ENCODE measurements at places on chromosomes 6 and 20. TPM values are rescaled to one million over a fixed set of nuclear protein-coding genes. Genes with fewer than 3 reads are reported as not detected.

MOXD1 gene
- total RNA-seq = not detected

CLIC5 gene
- 6.4 TPM for total RNA-seq

CRIP3 gene
- 0.62 TPM for total RNA-seq

SLC52A3 gene
- total RNA-seq = not detected

- no peaks in the 10 kb centered on the region for H3K36me3 ChIP-seq
- no peak for DNase-seq
- no peak overlapping the region for H3K4me3 ChIP-seq
- H3K27ac ChIP-seq = no peak overlapping the region
- no peaks in the 10 kb centered on the region for H3K4me1 ChIP-seq
These were observed 21.5 kb upstream of the HS3ST5 start for GRCh38 chr6:114364301-114364700.

GRCh38 chr6:158039571-158040050 lies 57.9 kb downstream of the SYNJ2 start:
- peak; percentile 31 for DNase-seq
- H3K4me1 ChIP-seq = peaks cover 23% of the 10 kb centered on the region
- no peak overlapping the region for H3K4me3 ChIP-seq
- peak overlapping the region; percentile 30 for H3K27ac ChIP-seq

DNA sequence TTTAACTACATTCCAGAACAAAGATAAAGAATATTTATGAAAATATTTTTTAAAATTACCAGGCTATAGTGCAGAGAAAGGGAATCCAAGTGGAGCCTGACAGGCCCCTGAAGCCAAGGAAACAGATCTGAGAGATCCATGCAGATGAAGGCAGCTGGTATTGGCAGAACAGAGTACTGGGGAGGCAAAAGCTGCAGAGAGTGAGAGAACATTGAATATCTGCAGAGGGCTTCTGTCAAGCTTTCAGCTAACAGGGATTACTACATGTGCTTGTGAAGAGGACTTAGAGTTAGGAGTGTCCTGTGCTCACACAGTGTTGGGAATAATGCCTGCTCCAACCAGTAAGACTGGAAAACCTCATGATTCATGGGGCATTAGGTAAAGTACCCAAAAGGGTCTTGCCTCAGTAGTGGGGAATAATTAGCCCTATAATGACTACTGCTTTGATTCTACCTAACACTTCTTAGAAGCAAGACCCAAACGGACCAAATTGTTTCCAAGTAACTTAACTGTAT lies 657.2 kb downstream of the DHX35 start:
- DNase-seq = no peak
- no peak overlapping the region for H3K27ac ChIP-seq
- no peaks in the 10 kb centered on the region for H3K4me1 ChIP-seq
- no peaks in the 10 kb centered on the region for H3K36me3 ChIP-seq
- H3K4me3 ChIP-seq = no peak overlapping the region
- H3K27me3 ChIP-seq = no peaks in the 10 kb centered on the region

DNA sequence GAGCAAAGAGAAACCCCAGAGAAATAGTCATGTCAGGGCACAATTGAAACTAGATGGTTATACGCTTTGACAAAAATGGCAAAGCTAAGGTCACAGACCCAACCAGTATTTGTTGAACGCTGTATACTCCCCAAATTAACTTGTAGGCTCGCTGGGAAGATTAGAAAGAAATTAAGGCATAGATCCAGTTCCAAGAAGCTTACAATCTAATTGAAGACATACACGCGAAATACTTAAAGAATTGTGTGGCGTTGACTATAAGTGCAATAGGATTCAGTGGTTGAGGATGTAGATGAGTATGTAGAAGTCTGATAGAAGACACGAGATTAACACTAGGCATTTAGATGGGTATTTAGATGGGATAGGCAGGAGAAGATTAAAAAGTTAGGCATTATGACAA lies 525 bp downstream of the FAM229B start:
- no peak for DNase-seq
- H3K4me1 ChIP-seq = peaks cover 3% of the 10 kb centered on the region

DNA sequence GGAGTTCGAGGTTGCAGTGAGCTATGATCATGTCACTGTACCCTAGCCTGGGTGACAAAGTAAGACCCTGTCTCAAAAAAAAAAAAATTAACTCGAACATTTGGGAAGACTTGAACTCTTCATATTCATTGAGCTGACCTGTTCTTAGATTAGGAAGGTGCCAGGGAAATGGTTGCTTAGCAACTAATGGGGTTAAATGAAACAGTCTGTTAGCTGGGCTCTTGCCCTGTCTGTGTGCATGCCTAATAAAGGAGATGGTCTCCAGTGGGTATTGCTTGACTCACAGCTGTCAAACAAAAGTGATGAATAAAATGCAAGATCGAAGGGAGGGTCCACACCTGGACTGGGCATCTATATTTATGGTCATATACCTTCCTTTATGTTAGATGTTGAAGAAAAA lies 101.8 kb downstream of the KLHL32 start:
- no peaks in the 10 kb centered on the region for H3K4me1 ChIP-seq
- no peak overlapping the region for H3K27ac ChIP-seq
- no peak for DNase-seq
- H3K36me3 ChIP-seq = no peaks in the 10 kb centered on the region
- H3K27me3 ChIP-seq = no peaks in the 10 kb centered on the region

DNA sequence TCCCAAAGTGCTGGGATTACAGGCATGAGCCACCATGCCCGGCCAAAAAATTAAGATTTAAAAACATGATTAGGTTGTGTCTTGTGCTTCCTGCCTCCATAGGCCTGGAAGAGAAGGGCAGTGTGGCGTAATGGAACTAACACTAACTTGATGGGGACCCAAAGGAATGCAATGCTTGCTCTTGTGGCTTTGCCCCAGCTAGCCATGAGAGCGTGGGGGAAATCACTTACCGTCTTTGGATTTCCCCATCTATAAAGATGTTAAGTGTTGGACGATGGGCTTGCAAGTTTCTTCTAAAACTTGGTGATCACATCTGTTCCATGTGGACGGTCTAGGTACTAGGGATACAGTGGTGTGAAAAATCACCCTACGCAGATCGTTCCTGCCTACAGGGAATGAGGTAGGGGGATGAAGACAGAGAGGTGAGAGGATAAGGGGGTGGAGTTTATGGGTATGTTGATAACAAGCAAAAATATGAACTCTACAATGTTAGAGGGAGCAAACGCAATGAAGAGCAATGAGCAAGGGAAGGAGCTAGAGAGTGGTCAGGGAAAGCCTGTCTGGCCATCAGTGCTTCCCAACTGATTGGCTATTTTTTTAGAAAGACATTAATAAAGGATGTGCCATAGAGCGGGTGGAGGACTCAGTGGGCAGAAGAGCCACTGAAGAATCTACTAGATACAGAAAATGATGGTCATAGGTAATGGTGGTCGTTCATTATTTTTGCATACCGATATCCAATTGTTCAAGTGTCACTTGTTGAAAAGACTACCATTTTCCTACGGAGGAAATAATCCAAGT lies 165.2 kb downstream of the BCAS1 start:
- H3K4me1 ChIP-seq = peaks cover 25% of the 10 kb centered on the region
- no peaks in the 10 kb centered on the region for H3K36me3 ChIP-seq
- H3K27me3 ChIP-seq = no peaks in the 10 kb centered on the region
- DNase-seq = no peak
- H3K27ac ChIP-seq = no peak overlapping the region

DNA sequence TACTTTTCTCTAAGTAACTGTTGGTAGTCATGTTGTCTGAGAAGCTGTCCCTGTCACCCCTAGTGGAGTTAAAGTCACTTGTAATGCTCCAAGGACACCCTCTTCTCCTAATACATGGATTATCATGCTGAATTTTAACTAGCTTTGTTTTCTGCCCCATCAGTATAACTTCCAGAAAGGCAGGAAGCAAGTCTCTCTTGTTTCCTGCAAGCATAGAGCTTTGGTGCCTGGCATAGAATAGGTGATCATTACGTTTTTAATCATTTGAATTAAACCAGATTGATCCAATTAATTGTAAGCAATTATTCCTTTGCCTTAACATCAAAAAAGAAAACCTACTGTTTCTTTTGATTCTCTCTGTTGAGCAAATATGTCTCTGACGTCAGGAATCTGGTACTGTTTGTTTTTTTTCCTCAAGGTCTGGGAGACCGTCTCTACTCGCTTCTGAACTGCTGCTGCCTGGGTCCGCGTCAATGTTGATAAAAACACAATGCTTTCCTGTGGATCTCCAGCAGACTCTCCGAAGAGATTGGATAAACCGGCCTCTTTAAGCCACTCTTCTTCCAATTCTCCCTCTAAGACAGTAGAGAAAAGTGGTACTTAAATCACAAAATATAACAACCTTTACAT lies 71.8 kb downstream of the ARHGAP18 start:
- H3K4me3 ChIP-seq = no peak overlapping the region
- peaks cover 29% of the 10 kb centered on the region for H3K36me3 ChIP-seq
- H3K27me3 ChIP-seq = no peaks in the 10 kb centered on the region
- H3K27ac ChIP-seq = no peak overlapping the region

- H3K4me1 ChIP-seq = no peaks in the 10 kb centered on the region
- no peak overlapping the region for H3K27ac ChIP-seq
- H3K4me3 ChIP-seq = no peak overlapping the region
- H3K27me3 ChIP-seq = no peaks in the 10 kb centered on the region
These were observed 240.9 kb upstream of the RNF217 start for GRCh38 chr6:124721331-124721730.

- H3K4me3 ChIP-seq = no peak overlapping the region
- H3K36me3 ChIP-seq = no peaks in the 10 kb centered on the region
- no peak overlapping the region for H3K27ac ChIP-seq
- H3K27me3 ChIP-seq = peaks cover 3% of the 10 kb centered on the region
- no peaks in the 10 kb centered on the region for H3K4me1 ChIP-seq
These were observed 20.9 kb downstream of the RAB44 start for GRCh38 chr6:36718560-36718959.

- peak; percentile 52 for DNase-seq
- no peaks in the 10 kb centered on the region for H3K36me3 ChIP-seq
- H3K27ac ChIP-seq = peak overlapping the region; percentile 23
- peaks cover 5% of the 10 kb centered on the region for H3K27me3 ChIP-seq
- H3K4me3 ChIP-seq = peak overlapping the region; percentile 71
These were observed 27.3 kb downstream of the GSTA3 start for GRCh38 chr6:52881996-52882841.

DNA sequence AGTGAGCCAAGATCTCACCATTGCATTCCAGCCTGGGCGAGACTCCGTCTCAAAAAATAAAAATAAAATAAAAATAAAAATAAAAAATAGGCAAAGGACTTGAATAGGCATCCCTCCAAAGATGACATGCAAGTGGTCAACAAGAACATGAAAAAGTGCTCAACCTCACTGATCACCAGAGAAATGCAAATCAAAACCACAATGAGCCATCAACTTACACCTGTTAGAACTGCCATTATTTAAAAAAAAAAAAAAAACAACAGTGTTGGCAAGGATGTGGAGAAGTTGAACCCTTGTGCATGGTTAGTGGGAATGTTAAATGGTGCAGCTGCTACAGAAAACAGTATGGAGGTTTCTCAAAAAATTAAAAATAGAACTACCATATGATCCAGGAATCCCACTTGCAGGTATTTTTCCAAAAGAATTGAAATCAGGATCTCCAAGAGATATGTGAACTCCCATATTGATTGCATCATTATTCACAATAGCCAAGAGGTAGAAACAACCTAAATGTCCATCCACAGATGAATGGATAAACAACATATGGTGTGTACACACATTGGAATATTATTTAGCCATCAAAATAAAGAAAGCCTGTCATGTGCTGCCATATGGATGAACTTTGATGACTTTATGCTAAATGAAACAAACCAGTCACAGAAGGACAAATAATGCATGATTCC lies 2.8 kb downstream of the C20orf203 start:
- no peaks in the 10 kb centered on the region for H3K27me3 ChIP-seq
- no peak overlapping the region for H3K27ac ChIP-seq
- peaks cover 23% of the 10 kb centered on the region for H3K4me1 ChIP-seq

DNA sequence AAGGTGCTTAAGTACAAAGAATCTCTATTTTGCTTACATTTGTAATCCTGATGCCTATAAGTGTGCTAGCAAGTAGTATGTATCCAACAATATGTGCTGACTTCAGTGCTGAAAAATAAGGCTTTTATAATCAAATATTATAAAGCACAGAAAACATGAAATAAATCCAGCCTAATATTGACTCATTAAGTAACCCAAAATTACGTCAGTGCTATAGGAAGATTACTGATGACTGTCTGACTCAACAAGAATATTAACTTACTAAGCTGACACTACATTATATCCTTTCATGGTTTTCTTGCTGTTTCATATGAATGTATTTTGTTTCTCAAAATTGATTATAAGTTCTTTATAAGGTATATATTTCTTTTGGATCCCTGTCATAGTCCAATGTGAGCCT lies 76.1 kb downstream of the ME1 start:
- no peaks in the 10 kb centered on the region for H3K36me3 ChIP-seq
- no peaks in the 10 kb centered on the region for H3K4me1 ChIP-seq
- no peak overlapping the region for H3K27ac ChIP-seq
- DNase-seq = no peak
- H3K27me3 ChIP-seq = no peaks in the 10 kb centered on the region

- H3K4me3 ChIP-seq = no peak overlapping the region
- no peaks in the 10 kb centered on the region for H3K36me3 ChIP-seq
- no peaks in the 10 kb centered on the region for H3K4me1 ChIP-seq
- no peak for DNase-seq
- H3K27me3 ChIP-seq = peaks cover 4% of the 10 kb centered on the region
- no peak overlapping the region for H3K27ac ChIP-seq
These were observed 79.1 kb downstream of the SNAP25 start for GRCh38 chr20:10297684-10298240.

- H3K36me3 ChIP-seq = no peaks in the 10 kb centered on the region
- DNase-seq = no peak
These were observed 4.4 kb upstream of the RAET1L start for GRCh38 chr6:150029749-150030148.

DNA sequence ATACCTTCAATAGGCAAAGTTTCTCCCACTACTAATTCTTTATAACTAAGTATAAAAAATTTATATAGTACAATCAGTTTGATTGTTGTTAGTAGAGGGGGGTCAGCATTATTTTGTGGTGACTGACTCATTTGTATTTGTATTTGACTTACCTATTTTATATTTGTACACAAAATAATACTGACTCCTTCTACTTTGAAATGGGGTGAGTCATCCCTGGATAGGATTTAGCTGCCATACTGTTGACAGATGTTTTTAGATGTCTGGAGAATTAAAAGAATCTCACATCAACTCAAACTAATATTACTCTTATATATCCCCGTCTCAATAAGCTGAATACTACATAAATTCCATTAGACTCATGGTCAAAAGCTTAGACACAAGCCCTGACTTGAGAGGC lies 114.9 kb downstream of the FRK start:
- no peaks in the 10 kb centered on the region for H3K27me3 ChIP-seq
- no peaks in the 10 kb centered on the region for H3K4me1 ChIP-seq
- H3K36me3 ChIP-seq = no peaks in the 10 kb centered on the region
- no peak overlapping the region for H3K4me3 ChIP-seq
- no peak for DNase-seq
- H3K27ac ChIP-seq = no peak overlapping the region

- H3K4me3 ChIP-seq = peak overlapping the region; percentile 81
- H3K4me1 ChIP-seq = peaks cover 35% of the 10 kb centered on the region
- no peaks in the 10 kb centered on the region for H3K27me3 ChIP-seq
- peak overlapping the region; percentile 94 for H3K27ac ChIP-seq
These were observed 21.5 kb downstream of the ACSS1 start for GRCh38 chr20:25036331-25036936.

- no peak overlapping the region for H3K27ac ChIP-seq
- peaks cover 9% of the 10 kb centered on the region for H3K36me3 ChIP-seq
- peaks cover 25% of the 10 kb centered on the region for H3K4me1 ChIP-seq
- H3K27me3 ChIP-seq = no peaks in the 10 kb centered on the region
- no peak overlapping the region for H3K4me3 ChIP-seq
These were observed 4.0 kb downstream of the GSS start for GRCh38 chr20:34951652-34952051.
